H1 (cell line): ENCODE measurements at places on chromosomes 2 and 18. TPM values are rescaled to one million over a fixed set of nuclear protein-coding genes. Genes with fewer than 3 reads are reported as not detected.

GRCh38 chr2:13714466-13714865 lies 918.1 kb upstream of the LRATD1 start:
- no peak overlapping the region for H3K4me3 ChIP-seq
- no peaks in the 10 kb centered on the region for H3K4me1 ChIP-seq
- H3K36me3 ChIP-seq = no peaks in the 10 kb centered on the region
- no peak overlapping the region for H3K27ac ChIP-seq
- no peaks in the 10 kb centered on the region for H3K27me3 ChIP-seq

GRCh38 chr2:2007551-2008501 lies 263.5 kb upstream of the PXDN start:
- peaks cover 10% of the 10 kb centered on the region; the same call in 1 of the 2 replicates for H3K4me1 ChIP-seq
- peak overlapping the region; percentile 38 for H3K4me3 ChIP-seq
- no peaks in the 10 kb centered on the region for H3K27me3 ChIP-seq
- peak; percentile 62 for DNase-seq
- peak overlapping the region; percentile 54; the same call in 1 of the 2 replicates for H3K27ac ChIP-seq

DNA sequence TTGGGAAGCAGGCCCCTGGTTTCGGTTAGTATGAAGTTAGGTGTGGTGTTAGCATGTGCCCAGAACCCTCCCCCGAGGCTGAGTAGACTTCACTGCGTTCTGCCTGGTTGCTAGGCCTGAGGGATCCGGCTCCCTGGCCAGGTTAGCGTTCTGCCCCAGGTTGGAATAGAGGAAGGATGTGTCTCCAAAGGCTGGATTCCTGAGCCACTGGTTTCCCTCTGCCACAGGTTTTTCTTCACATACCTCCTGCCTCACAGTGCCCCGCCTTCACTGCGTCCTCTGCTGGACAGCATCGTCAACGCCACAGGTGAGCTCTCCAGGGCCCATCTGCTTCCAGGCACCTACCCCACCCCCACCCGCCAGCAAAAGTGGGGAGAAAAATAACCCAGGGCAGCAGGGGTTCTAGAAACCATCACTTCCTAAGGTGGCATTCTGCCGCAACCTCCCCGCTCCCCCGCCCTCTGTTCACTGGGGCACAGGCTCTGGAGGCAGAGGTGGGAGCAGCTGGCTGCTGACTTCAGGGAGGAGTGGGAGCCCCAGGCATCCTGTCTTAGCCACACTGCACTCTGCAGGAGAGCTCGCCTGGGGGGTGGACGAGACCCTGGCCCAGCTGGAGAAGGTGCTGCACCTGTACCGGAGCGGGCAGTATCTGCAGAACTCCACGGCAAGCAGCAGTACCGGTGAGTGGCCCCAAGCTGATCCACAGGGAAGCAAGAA lies 7.1 kb downstream of the PKDCC start:
- H3K36me3 ChIP-seq = peaks cover 16% of the 10 kb centered on the region
- peaks cover 39% of the 10 kb centered on the region for H3K4me1 ChIP-seq
- no peak for DNase-seq
- no peaks in the 10 kb centered on the region for H3K27me3 ChIP-seq

The RFX8 gene
- total RNA-seq = 0.60 and 1.3 TPM in 2 replicates

The CRYGD gene
- total RNA-seq = 0.98 and 2.9 TPM in 2 replicates

The LYG2 gene
- not detected in 2 replicates for total RNA-seq

GRCh38 chr2:24451805-24452501 lies 39.1 kb upstream of the NCOA1 start:
- H3K4me3 ChIP-seq = no peak overlapping the region
- no peak for DNase-seq
- no peak overlapping the region for H3K27ac ChIP-seq
- no peaks in the 10 kb centered on the region for H3K36me3 ChIP-seq
- no peaks in the 10 kb centered on the region for H3K27me3 ChIP-seq

DNA sequence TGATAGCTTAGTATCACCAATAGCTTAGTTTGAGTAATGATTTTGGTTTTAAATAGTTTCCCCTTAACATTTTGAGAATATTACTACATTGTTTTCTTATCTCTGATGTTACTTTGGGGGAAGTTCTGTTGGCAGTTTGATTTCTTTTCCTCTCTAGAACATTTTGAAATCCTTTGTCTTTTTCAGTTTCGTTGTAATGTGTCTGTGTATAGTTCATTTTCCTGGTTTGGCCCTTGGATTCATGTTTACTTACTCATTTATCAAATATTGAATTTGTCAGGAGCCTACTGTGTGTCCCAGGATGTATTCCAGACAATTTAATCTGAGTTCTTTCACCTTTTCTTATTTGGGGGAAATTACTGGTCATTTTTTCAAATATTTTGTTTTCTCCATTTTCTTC lies 16.7 kb downstream of the ANKRD12 start:
- DNase-seq = no peak
- no peaks in the 10 kb centered on the region for H3K4me1 ChIP-seq
- H3K36me3 ChIP-seq = no peaks in the 10 kb centered on the region
- no peaks in the 10 kb centered on the region for H3K27me3 ChIP-seq
- H3K27ac ChIP-seq = no peak overlapping the region

GRCh38 chr2:10385933-10386773 lies 62.0 kb downstream of the ODC1 start:
- no peak overlapping the region for H3K4me3 ChIP-seq
- no peak overlapping the region for H3K27ac ChIP-seq
- H3K4me1 ChIP-seq = peaks cover 13% of the 10 kb centered on the region

DNA sequence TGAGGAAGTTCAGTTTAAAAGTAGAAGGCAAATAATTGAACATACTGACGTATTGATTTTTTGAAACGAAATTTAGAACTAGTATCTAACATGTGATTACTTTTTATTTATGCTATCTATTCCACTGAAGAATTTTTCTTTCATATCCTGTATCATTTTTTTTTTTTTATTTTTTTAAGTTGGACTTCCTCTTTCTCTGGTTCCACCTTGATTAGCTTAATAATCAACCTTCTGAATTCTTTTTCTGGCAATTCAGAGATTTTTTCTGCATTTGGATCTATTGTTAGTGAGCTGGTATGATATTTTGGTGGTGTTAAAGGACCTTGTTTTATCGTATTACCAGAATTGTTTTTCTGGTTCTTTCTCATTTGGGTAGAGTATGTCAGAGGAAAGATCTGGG lies 411.2 kb downstream of the SOX11 start:
- H3K4me1 ChIP-seq = no peaks in the 10 kb centered on the region
- no peak overlapping the region for H3K4me3 ChIP-seq
- H3K27ac ChIP-seq = no peak overlapping the region
- H3K36me3 ChIP-seq = no peaks in the 10 kb centered on the region

The MATN3 gene
- total RNA-seq = 9.7 and 9.9 TPM in 2 replicates

The SERPINB4 gene
- 0.32 and 0.96 TPM in 2 replicates for total RNA-seq

The EPHA4 gene
- 4.3 and 5.1 TPM in 2 replicates for total RNA-seq

The MGAT4A gene
- 7.3 and 7.7 TPM in 2 replicates for total RNA-seq

- no peaks in the 10 kb centered on the region for H3K27me3 ChIP-seq
- no peak for DNase-seq
- no peaks in the 10 kb centered on the region for H3K4me1 ChIP-seq
- no peak overlapping the region for H3K27ac ChIP-seq
These were observed 113.6 kb upstream of the ANKRD30BL start for GRCh38 chr2:132275396-132275795.

- no peaks in the 10 kb centered on the region for H3K27me3 ChIP-seq
- no peak for DNase-seq
- H3K27ac ChIP-seq = no peak overlapping the region
- no peak overlapping the region for H3K4me3 ChIP-seq
These were observed 39.4 kb downstream of the SLC14A2 start for GRCh38 chr18:45654677-45655076.

GRCh38 chr2:174485788-174486562 lies 854 bp downstream of the GPR155 start:
- H3K4me1 ChIP-seq = no peaks in the 10 kb centered on the region; the same call in none of the 2 replicates
- peaks cover 12% of the 10 kb centered on the region for H3K27me3 ChIP-seq
- H3K27ac ChIP-seq = no peak overlapping the region
- DNase-seq = no peak

The MARCHF4 gene
- total RNA-seq = 2.9 TPM in 2 replicates

DNA sequence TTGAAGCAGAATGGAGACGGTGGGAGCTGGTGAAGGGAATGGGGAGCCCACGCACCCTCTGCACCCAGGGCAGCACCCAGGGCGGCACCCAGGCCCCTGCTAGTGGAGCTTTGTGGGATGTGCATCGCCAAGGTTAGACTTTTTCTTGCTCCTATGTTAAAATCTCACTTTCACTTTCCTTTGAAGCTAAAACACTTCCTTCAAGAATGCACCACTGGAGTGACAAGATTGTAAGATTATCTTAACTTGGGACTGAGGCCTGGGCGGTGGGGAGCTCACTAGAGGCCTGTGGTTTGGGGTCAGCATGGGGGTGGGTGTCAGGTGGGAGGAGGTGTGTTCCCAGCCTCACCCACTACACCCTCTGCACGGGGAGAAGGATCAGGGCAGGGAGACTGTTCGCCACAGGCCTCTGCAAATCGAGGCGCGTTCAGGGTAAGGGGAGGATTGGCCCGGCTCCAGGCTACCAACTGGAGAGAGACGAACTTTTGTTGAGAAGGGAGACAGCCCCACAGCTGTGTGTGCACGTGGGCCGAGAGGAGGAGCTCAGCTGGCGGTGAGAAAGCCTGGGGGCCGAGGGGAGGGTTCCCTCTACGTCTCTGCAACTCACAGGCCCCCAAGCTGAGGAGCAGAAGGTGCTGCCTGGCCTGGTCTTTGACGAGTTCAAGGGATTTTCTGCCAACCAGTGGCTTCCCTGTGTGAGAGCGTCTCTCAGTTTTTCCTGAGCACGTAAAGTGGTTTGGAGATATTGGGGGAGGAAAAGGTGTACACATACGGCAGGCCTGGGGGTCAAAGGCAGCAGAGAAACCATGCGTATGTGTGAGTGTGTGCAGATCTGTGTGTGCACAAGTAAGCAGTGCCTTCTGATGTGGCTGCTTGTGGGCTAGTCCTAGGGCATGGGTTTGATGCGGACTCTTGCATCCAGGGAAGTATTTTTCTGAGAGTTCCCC lies 147.7 kb downstream of the KLHL29 start:
- peak; percentile 53 for DNase-seq
- peaks cover 15% of the 10 kb centered on the region for H3K4me1 ChIP-seq
- H3K4me3 ChIP-seq = no peak overlapping the region

The IL36A gene
- total RNA-seq = not detected in 2 replicates

- H3K27me3 ChIP-seq = no peaks in the 10 kb centered on the region
- H3K27ac ChIP-seq = no peak overlapping the region
- no peaks in the 10 kb centered on the region for H3K4me1 ChIP-seq
These were observed 185.4 kb upstream of the OSR1 start for GRCh38 chr2:19543663-19544383.

DNA sequence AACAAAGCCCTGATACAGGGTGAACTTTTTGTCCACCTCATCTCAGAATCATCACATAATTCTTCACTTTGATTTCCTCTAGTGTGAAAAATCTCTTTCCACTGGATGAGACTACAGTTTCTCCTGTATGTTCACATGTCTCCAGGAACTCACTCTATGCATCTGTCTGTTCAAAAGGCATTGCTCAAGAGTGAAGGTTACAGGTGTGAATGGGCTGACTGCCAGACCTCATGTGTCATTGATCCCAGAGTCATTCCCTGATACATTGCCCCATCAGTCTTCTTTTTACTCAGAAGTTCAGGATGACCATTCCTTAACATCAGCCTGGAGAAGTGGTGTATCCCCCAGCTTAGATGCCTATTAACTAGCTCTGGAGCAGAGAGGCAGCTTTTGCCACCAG lies 4.4 kb upstream of the DSC3 start:
- no peaks in the 10 kb centered on the region for H3K36me3 ChIP-seq
- H3K27me3 ChIP-seq = peaks cover 26% of the 10 kb centered on the region
- H3K27ac ChIP-seq = no peak overlapping the region

- no peaks in the 10 kb centered on the region; the same call in 1 of the 2 replicates for H3K4me1 ChIP-seq
- H3K36me3 ChIP-seq = no peaks in the 10 kb centered on the region
- H3K27me3 ChIP-seq = no peaks in the 10 kb centered on the region
- H3K4me3 ChIP-seq = no peak overlapping the region
These were observed 38.6 kb downstream of the ST6GAL2 start for GRCh38 chr2:106847366-106847765.

The CD8B gene
- 0.35 and 0.57 TPM in 2 replicates for total RNA-seq

- no peak overlapping the region for H3K27ac ChIP-seq
- H3K36me3 ChIP-seq = no peaks in the 10 kb centered on the region
- DNase-seq = no peak
- no peaks in the 10 kb centered on the region for H3K4me1 ChIP-seq
- no peaks in the 10 kb centered on the region for H3K27me3 ChIP-seq
These were observed 48.0 kb downstream of the SERPINB8 start for GRCh38 chr18:64017870-64018269.

DNA sequence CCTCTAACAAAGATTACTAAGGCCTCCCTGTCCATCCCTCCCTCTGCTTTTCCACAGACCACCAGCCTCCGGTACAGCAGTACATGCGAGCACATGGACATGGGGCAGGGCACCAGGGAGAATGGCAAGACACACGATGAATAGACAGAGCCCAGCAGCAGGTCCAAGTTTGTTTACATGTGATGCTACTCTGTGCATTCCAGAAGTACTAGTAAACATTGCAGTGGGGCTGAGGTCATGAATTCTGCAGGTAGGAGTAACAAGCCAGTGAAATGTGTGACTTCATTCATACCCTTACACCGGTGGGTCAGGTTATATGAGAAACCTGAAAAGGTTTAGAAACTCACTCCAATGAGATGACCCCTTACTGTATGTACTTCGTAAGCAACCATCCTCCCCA lies 205.7 kb downstream of the BCL11A start:
- H3K27ac ChIP-seq = no peak overlapping the region
- no peaks in the 10 kb centered on the region for H3K4me1 ChIP-seq
- H3K27me3 ChIP-seq = no peaks in the 10 kb centered on the region
- no peak overlapping the region for H3K4me3 ChIP-seq
- H3K36me3 ChIP-seq = no peaks in the 10 kb centered on the region

DNA sequence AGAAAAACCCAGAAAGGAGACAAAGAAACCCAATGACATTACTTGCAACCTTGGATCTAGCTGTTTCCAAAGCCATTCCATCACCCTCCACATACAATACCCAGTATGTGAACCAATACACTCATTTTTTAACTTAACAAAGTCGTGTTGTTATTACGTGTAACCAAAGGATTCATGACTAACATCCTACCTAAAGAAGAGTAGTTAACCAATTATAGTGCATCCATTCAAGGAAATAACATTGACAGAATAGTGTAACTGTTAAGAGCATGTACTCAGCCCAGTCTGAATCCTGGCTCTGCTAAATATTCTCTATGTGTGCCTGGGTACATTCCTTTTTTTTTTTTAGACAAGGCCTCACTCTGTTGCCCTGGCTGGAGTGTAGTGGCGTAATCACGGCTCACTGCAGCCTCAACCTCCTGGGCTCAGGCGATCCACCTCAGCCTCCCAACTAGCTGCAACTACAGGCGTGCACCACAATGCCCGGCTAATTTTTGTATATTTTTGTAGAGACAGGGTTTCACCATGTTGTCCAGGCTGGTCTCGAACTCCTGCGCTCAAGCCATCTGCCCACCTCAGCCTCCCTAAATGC lies 9.9 kb downstream of the TLK1 start:
- H3K36me3 ChIP-seq = no peaks in the 10 kb centered on the region
- no peak overlapping the region for H3K4me3 ChIP-seq
- H3K27me3 ChIP-seq = no peaks in the 10 kb centered on the region
- no peak overlapping the region for H3K27ac ChIP-seq
- no peaks in the 10 kb centered on the region; the same call in 1 of the 2 replicates for H3K4me1 ChIP-seq
- no peak for DNase-seq

The CD8B2 gene
- not detected in 2 replicates for total RNA-seq

- no peak overlapping the region for H3K4me3 ChIP-seq
- H3K36me3 ChIP-seq = no peaks in the 10 kb centered on the region
- no peaks in the 10 kb centered on the region for H3K27me3 ChIP-seq
- no peak overlapping the region for H3K27ac ChIP-seq
- DNase-seq = no peak
These were observed 105.4 kb downstream of the FAM210A start for GRCh38 chr18:13620818-13621445.

- H3K4me3 ChIP-seq = no peak overlapping the region
- H3K27ac ChIP-seq = no peak overlapping the region
- H3K4me1 ChIP-seq = no peaks in the 10 kb centered on the region
These were observed 174.2 kb downstream of the MIB1 start for GRCh38 chr18:21914739-21915319.

The LIMS3 gene
- 2.0 and 2.7 TPM in 2 replicates for total RNA-seq
